Omental fat pad (tissue), 4 donors: ENCODE measurements at places on chromosomes 2 and 18. TPM values are rescaled to one million over a fixed set of nuclear protein-coding genes. Genes with fewer than 3 reads are reported as not detected.

Gene CAMKMT
- 10.6 TPM for total RNA-seq

Gene TNFAIP6
- 3.4 TPM for total RNA-seq

Gene SMCHD1
- total RNA-seq, result 101 TPM

Gene TUBA3E
- not detected for total RNA-seq

DNA sequence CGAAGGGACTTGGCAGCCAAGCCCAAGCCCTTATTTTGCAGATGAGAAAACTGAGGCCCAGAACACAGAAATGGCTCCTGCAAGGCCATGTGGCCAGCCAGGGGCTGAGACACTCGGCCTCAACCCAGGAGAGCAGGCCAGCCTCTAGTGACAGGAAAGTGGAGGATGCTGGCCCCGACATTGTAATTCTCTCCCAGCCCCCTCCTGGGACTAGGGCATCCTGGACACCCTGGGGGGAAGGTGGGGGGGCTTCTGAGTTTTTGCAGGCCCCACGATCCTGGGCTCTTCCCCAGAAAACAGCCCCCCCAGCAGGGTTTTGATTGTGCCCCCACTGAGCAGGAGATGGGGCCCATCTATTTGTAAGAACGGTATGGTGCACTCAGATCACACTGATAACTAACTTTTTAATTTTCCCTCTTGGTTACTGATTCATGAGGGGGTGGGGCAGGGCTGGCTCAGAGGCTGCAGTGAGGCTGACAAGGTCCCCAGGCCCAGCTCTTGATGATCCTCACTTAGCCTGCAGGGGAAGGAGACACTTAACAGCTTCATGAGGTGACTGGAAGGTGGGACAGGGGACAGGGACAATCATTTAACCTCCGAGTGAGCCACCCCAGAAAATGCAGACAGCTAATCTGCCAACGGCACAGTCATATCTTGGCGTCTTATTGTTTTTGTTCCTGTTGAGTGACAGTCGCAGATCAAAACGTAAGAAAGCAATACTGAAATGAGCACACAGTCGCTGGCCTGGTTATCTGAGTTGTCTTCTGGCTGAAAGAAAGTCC is 18.9 kb downstream of the SMAD7 start:
- DNase-seq, result no peak

GRCh38 chr2:85396531-85397470 is 13.4 kb downstream of the CAPG start:
- DNase-seq, result no peak

- no peak for DNase-seq
These were observed 70.7 kb downstream of the PMS1 start for GRCh38 chr2:189854940-189855339.

- no peak for DNase-seq
These were observed 111.8 kb downstream of the STPG4 start for GRCh38 chr2:47043142-47043890.

- no peak for DNase-seq
These were observed 257.7 kb upstream of the UBE2E3 start for GRCh38 chr2:180722551-180723239.

DNA sequence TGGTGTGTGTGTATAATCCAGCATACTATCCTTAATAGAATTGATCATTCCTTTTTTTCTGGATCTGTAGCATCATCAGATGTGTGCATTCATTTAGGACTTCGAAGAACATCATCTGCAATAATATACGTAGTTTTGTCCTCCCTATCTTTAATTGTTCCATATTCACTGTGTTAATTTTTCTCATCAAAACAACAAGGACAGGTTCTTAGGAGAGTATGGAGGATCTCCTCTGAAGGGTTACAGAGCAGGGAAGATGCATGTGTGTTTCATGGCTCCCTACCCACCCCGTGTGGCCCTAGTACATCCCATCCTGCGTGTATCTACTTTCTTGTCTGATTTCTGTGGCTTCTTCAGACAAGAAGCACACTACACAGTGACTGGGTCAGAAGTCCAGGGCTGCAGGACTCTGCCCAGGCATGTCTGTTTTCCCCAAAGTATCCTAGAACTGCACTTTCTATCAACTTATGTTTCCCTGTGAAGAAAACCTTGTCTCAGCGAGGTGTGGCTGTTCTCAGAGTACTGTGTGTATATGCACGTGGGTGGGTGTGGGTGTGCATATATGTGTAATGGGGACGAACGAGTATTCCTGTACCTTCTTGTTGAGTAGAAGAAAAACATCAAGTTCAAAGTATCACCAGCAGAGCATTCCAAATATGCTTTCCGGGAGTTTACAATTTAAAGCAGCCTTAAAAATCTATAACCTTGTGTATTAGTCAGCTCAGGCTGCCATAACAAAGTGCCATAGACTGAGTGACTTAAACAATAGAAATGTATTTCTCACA is 220.4 kb upstream of the FOSL2 start:
- DNase-seq, result no peak

DNA sequence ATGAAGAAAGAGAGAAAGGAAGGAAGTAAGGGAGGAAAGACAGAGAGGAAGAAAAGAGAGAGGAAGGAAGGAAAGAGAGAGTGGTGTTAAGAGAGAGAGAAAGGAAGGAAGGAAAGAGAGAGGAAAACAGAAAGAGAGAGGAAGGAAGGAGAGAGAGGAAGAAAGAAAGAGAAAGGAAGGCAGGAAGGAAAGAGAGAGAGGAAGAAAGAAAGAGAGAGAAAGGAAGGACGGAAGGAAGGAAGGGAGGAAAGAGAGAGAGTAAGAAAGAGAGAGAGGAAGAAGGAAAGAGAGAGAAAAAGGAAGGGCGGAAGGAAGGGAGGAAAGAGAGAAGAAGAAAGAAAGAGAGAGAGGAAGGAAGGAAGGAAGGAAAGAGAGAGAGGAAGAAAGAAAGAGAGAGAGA is 127.4 kb downstream of the GALNT3 start:
- DNase-seq, result no peak

DNA sequence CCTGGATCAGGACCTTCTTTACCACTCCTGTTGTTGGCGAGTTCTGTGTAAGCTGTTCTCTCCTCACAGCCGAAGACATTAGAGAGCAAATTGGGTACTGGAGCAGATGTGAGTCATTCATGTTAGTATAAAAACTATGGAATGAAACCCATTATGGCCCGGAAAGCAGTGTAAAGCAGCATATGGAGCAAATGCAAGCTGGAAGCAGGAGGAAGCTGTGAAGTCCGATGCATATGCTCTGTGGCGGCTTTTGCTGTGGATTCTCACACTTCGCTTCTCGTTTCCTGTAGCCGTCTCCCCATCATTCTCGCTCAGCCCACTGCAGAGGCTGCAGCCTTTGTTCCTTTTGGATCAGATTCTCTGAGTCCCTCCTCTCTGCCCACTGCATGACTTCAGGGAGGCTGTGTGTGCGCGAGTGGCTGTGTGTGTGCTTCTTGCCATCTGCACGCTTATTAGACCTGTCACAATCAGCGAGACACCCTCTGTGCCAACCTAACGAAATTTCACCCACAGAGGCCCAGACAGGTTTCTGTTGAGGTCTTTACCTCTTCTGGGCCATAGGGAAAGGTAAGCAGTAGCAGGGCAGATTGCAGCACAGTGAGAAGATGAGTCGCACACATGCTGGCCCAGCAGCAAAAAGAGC is 3.3 kb upstream of the GALNT14 start:
- no peak for DNase-seq

DNA sequence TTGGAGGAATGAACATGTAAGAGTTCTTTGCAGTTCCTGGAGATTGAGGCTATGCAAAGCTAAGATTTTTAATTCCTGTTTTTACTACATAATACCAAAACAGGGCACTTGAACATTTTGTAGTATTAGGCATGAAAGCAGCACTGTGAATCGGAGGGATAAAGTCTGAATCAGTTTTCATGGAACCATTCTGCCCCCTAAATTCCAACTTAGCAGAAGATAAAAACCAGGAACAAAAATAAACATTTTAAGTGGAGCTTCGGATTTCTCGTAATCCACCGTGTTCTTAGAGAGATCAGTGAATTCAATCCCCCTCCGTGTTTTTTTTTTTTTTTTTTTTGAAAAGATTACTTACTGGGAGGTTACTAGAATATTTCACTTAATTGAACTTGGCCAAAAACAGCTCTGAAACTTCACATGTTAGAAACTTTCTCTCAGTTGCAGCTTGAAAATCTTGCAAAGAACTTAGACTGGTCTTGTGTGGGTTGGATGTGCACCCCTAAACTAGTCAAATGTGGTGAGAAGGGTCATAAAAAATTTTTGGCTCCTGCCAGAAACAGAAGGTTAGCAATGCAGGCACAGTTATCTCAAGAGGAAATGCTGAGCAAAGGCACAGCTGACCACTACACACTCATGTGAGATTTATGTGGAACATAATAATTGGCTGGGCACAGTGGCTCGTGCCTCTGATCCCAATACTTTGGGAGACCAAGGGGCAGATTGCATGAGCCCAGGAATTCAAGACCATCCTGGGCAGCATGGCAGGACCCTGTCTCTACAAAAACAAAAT is 145.4 kb upstream of the RNF152 start:
- DNase-seq, result no peak

DNA sequence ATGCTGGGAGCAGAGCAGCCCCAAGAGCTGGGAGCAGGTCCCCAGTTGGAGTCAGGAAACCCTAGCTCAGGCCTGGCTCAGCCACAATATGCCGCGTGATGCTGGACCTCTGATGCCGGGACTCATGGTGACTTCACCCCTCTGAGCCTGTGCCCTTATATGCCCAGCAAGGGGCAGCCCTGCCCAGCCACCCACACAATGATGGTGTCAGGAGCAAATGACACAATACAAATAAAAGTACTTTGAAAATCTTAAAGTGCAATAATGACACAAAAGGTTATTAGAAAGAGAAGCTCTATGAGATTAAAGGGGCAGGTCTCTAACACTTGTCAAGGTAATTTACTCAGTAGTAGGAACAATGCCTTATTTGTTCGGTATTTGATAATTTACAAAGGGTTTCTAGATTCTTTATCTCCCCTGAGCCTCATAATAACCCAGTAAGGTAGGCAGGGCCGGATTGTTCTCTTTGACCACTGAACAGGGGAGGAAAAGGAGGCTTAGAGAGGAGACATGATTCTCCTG is 18.3 kb upstream of the KIF3C start:
- no peak for DNase-seq

GRCh38 chr2:228503731-228504130 is 322.2 kb upstream of the SPHKAP start:
- no peak for DNase-seq

GRCh38 chr2:192437653-192438052 is 242.9 kb upstream of the TMEFF2 start:
- no peak for DNase-seq

- no peak for DNase-seq
These were observed 180.3 kb downstream of the ZBTB7C start for GRCh38 chr18:48228841-48229240.

GRCh38 chr2:208255557-208256106 is 761 bp upstream of the IDH1 start:
- no peak for DNase-seq

DNA sequence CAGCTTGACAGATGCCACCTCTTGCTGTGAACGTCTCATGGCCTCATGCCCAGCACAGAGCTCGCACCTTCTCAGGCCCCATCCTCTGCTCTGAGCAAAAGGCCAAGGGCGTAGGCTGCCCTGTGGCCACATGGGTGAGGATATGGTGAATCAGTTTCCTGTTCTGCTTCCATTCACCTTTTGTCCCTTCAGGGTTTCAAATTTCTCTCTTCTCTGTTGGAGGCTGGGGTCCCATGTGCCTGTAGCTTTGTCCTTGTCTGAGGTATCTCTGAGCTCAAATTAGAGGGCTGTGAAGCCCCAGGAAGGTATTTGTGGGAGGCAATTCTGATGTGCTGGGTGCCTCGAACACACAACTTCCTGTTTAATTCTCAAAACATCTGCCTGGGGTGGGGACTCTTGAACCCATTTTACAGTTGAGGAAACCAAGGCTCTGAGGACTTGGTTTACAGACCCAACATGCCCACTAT is 29.0 kb downstream of the ZAP70 start:
- no peak for DNase-seq

DNA sequence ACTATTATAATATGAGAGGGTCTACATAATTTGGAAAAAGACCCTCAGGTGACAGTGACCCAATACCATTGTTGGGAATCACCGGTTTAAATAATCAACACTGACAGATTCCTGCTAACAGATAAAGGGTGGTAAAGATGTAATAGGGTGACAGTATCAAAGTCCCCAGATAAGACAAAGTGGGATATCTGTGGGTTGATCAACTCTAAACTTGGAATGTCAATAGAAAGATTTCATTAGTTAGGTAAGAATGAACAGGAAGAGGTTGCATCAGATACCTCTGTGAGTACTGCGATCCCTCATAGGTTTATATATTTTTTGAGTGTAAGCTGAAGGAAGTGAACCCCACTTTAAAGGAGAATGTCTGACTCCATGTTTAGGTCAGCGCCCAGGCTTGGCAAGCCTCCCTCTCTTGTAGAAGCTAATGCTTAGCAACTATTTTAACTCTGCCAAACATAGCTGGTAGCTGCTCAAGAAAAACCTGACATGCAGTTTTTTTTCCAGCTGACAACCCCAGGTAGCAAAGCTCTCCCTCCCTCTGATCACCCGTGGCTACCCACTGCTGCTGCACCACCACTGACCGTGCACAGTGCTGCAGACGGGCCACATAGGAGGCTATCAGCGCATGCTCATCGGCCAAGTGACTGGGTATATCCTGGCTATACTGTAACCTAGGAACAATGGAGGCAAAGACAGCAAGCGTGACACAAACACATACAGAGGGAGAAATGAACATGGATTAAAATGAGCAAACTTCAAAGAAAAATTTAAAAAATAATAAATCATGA is 113.3 kb upstream of the DNMT3A start:
- no peak for DNase-seq

- no peak for DNase-seq
These were observed 32.8 kb downstream of the TRIP12 start for GRCh38 chr2:229889023-229889422.

DNA sequence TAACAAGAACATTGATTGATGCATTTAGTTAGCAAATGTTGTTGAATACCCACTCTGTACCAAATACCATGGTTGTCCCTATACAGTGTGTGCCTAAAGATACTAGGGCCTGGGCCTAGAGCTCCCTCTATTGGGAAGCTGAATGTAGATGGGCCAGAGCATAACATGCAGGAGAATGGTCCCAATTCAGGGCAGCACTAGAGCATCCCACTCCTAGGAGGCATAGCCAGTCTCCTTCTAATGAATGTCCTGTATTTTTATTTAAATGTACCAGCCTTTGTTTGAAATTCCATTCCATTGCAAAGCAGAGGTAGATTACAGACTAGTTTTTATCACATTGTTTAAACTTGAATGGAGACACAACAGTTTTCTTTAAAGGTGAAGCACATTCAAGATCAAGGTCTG is 90.6 kb downstream of the FEZ2 start:
- DNase-seq, result no peak
